ENCODE measurements at places on chromosomes 4 and X.

- DNase-seq = no peak
Measured at GRCh38 chr4:7774301-7775294, 165.1 kb downstream of the AFAP1 start.

- DNase-seq = no peak
Measured at GRCh38 chr4:138910195-138910913, 105.2 kb upstream of the NOCT start.

GRCh38 chr4:18075823-18076433 lies 54.4 kb upstream of the LCORL start:
- no peak for DNase-seq

DNA sequence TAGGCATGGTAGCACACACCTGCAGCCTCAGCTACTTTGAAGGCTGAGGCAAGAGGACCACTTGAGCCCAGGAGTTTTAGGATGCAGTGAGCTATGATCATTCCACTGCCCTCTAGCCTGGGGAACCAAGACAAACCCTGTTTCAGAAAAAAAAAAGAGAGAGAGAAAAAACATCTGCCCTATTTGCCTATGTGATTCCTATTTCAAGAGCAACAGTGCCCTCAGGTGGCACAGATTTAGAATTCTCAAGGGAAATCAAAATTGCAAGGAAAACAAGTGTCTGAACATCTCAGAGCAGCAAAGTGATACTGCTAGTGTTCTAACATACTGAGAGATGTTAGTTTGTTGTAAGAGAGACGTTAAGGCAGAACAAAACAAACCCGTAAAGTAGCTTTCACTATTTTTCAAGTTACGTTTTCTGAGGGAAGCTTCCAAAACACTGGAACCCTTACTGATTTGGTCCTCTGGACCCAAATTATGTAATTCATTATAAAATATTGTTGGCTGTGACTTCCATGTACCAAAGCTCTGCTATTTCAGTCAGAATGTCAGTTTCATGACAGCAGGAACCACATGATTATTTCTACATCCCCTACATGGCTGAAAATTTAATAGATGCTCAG lies 7.9 kb downstream of the BDH2 start:
- DNase-seq = peak; percentile 22

- no peak for DNase-seq
Measured at GRCh38 chr4:121726642-121727268, 30.0 kb upstream of the ANXA5 start.
